ENCODE measurements at places on chromosomes 12 and 14.

DNA sequence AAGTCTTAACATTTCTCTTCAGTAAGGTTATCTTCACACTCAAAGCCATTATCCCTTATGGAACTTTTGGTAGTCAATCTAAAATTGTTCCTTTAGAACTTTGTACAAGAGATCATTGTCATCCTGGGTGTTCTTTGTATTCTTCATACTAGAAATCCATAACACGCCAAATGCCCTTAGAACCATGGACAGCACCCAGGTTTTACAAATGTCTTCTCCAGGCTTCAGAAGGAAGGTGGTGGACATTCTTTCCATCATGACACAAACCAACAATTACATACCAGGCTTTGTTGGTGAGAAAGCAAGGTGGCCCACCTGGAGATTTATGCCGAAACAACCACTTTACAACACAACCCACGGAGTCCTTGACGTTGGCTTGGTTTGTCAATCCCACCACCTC, 365.6 kb upstream of the TBX3 start:
- DNase-seq, result no peak

GRCh38 chr12:46265734-46266133, 3.1 kb downstream of the SLC38A1 start:
- DNase-seq, result no peak

- no peak for DNase-seq
Measured at GRCh38 chr12:64675795-64676194, 65.5 kb downstream of the RASSF3 start.

DNA sequence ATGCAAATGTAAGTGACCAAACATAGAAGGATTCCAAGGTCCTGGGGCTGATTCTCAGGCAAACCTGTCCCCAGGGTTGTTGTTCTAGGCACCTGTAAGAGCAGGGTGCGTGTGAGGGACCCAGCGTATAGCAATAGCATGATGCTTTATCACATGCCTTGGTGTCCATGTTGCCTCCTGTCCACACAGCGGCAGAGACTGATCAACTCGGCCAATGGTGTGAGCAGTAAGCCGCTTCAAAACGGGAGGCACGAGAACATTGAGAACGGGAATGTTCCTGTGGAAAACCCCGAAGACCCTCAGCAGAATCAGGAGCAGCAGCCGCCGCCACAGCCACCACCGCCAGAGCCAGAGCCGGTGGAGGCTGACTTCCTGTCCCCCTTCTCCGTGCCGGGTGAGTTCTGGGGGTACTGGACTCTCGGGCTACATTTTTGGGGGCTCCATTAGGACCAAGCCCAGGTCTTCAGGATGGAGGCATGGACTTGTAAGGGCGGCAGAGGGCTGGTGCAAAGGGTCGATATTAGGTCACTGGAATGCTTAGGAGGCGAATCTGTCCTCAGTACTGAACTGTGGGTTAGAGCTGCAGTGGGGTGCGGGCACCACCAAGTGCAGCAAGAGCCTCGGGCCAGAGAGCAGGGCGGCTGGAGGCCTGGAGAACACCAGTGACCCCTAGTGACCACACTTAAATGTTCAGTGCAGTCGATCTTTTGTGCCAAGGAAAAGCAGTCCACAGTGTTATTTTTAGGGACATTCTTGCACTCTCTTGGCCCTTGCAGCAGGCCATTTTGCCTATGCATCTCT, 57.2 kb upstream of the RIN3 start:
- peak; percentile 67 for DNase-seq

GRCh38 chr12:101592921-101593320, 1.9 kb upstream of the MYBPC1 start:
- no peak for DNase-seq

GRCh38 chr12:91057368-91058165, at the start of gene KERA:
TSS of gene KERA (minus strand) at chr12:91058024. CDS start at chr12:91056281, 1,743 bp downstream.
- DNase-seq, result no peak

DNA sequence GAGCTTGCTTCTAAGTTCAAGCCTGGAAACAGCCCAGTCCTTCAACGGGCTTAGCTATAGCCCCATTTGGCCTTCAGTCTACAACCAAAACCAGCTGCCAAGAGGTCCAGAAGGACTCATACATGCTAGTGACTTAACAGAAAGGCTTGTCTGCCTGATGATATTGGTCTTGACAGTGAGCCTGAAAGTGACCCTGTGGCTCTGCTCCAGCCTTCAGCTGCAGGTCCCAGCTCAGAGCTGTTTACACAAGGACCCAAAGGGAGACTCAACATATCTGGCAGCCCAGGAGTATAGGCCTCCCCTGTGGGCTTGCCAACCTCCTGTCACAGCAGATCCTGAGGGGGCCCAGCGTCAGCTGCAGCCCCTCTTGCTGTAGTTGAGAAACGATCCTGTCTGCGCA, 27.5 kb downstream of the COX16 start:
- DNase-seq, result no peak

DNA sequence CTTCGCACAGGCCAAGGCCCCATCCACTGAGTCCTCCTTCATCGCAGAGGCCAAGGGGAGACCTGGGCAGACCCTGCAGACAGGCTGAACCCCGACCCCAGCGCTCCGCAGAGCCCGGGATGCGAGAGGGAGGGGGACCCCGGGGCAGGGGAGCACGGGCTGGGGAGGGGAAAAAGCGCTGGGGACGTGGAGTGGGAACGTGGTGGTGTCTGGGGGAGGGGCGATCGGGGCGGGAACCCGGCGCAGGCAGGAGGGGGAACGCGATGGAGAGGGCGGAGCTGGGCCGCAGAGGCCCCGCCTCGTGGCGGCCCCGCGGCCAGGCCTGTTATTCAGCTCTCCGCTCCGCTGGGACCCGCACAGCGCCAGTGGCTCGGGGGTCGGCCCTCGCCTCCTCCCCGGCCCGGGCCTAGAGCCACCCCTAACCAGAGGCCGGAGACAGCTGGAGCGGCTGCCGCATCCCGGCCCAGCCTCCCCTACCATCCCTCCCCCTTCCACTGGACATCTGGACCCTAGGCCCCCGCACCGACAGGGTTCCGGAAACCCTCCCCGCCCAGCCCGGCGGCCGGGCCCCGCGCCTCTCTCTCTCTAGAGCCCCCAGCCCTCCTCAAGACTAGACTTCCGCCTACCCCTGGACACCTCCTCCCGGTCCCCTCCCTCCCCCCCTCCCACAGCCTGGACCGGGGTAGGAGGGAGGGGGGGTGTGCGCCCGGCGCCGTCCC, at the start of gene ARHGEF25:
Gene ARHGEF25, plus strand, starts transcription at position 328 of the 719 bp plus-strand sequence. CDS start 460 bp downstream, outside the sequence.
- peak; percentile 83 for DNase-seq

DNA sequence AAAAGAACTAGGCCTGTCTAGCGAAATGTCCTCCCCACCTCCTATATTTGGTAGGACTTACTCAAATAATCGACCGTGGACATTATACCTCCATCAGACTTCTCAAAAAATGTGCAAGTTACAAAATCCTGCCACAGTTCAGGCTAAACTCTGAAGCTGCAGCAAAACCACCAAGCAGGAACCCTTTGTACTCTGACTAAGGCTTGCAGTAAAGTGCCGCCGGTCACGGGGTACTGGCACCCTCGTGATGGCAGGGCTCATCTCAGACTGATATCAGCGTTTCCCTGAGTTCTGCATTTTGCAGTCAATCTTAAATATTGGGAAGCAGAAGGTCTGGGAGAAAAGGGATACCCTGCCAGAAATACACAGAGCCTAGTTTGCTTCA, 17.1 kb downstream of the SLC11A2 start:
- no peak for DNase-seq

GRCh38 chr12:41120211-41120610, 67.9 kb upstream of the PDZRN4 start:
- DNase-seq, result no peak

- DNase-seq, result no peak
Measured at GRCh38 chr14:71143381-71144290, 236.4 kb downstream of the PCNX1 start.

DNA sequence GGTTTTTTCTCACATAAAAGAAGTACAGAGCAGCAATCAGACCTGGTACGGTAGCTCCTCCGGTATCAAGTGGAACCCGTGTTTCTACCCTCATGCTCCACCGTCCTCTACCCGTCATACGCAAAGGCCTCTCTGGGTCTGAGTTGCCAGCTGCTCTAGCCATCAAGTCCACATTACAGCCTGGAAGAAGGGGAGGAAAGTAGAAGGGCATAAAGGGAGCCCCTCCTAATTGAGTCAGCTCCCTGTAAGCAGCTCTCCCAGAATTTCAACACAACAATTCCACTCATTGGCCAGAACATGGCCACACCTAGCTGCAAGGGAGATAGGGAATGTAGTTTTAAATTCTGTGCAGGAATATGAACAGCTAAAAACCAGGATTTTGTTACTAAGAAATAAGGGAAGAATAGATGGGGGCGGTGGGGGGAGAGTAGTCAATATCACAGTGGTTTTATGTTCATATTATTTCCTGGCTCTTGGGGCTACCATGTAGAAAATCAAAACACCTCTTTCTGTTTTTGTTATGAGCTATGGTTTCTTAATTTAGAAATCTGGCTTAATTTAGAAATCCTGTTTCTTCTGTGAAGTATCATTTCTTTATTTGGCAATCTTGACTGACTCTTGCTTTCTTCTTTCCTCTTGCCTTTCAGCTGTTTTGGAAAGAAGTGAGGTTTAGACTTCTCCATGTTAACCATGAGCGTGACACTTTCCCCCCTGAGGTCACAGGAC, 103.9 kb downstream of the AKAP6 start:
- no peak for DNase-seq

- peak; percentile 54 for DNase-seq
Measured at GRCh38 chr14:54257424-54257823, 139.4 kb upstream of the CDKN3 start.

- DNase-seq, result no peak
Measured at GRCh38 chr12:4505376-4505986, 33.2 kb upstream of the RAD51AP1 start.

DNA sequence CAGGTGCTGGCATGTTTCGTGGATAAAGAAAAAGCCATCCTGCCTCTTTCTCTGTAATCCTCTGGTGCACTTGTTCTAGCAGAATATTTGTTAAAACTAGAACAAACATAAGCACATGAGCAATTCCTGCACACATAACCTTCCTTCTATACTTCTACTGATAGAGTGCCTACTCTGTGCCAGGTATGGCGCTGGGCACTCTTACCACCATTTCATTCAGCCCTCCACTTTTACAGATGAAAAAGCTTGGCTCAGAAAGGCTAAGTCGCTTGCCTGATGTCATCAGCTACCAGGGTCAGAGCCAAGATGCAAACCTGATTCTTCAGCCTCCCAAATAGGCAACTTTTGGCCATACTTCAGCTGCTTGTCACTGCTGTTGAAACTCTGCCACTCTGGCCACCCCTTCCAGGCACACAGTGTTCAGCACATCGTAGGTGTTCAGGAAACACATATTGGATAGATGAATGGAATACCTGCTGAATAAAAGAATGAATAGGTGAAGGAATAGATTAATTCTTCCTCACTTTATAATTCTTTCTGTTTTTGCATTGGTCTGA, 10.0 kb upstream of the C14orf132 start:
- no peak for DNase-seq

GRCh38 chr14:78785265-78785664, 615.1 kb downstream of the NRXN3 start:
- no peak for DNase-seq

DNA sequence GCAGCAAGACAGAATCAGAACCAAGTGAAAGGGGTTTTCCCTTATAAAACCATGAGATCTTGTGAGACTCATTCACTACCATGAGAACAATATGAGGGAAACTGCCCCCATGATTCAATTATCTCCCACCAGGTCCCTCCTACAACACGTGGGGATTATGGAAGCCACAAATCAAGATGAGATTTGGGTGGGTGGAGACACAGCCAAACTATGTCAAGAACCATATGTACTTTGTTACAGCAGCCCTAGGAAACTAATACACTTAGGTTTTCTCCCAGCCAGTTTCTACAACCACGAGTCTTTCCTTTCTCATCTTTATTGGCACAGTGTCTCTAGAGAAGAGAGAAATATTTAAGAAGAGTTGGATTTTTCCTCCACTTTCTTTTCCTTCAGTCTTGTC, 72.6 kb downstream of the BTG1 start:
- no peak for DNase-seq

- DNase-seq, result no peak
Measured at GRCh38 chr14:70139384-70139783, 49.4 kb downstream of the SLC8A3 start.

Measured in retina (tissue), 1 donor.